Cortex of kidney (tissue), 1 donor: ENCODE measurements at places on chromosomes 4 and X.

GRCh38 chr4:172830295-172830764 lies 338.3 kb upstream of the GALNT7 start:
- no peak for DNase-seq

DNA sequence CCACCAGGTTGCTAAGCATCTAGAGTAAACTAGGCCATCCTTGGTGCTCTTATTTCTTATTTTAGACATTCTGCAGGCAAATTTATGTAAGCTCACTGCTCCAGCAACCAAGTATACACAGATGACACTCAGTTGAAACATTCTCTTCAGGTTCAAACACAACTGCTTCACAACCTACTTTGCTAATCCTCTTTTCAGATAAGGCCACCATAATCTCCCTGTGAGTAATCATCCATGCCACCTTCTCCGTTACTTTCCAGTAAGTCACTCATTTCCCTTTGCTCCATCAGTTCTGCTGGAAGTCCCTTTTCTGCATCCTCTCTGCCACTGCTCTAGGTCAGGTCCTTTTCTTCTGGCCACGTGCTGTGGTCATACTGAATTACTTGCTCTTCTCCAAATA lies 120.2 kb upstream of the WDFY3 start:
- no peak for DNase-seq

DNA sequence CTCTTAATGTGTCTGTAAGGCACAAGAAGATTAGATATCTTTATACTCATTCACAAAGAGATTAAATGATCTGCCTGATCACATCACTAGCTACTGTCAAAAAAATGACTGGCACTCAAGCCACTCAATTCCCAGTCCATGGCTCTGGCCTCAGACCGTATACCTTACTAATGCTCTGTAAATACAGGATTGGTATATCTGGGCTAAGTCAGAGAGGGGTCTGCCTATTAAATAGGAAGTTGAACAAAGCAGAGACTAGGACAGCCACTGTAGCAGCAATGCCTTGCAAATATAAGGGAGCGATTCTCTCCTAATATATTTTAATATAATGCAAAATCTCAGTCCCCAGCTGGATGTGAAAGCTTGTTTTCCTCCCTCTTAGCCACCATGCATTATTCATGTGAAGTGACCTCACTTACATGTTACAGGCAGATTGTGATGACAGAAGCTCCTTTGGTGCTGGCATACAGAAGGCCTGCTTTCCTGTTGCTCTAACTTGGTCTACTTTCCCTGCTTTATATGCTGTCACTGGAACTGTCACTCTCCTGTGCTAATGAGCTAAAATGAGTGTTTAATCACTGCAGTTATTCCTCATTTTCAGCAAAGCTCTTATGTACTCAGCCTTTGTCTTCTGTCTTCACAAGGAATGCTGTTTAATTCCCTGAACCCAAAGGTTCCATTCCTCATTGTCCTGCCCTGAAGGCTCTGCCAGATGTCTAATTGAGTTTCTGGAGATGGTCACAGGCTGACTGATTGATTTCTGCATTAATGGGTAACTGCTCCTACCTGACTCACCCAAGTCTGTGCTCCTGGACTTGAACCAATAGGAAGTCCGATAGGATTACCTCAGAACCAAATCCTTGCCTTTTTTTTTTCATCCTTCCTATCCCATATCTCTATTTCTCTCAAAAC lies 578.2 kb downstream of the KLHL13 start:
- no peak for DNase-seq

DNA sequence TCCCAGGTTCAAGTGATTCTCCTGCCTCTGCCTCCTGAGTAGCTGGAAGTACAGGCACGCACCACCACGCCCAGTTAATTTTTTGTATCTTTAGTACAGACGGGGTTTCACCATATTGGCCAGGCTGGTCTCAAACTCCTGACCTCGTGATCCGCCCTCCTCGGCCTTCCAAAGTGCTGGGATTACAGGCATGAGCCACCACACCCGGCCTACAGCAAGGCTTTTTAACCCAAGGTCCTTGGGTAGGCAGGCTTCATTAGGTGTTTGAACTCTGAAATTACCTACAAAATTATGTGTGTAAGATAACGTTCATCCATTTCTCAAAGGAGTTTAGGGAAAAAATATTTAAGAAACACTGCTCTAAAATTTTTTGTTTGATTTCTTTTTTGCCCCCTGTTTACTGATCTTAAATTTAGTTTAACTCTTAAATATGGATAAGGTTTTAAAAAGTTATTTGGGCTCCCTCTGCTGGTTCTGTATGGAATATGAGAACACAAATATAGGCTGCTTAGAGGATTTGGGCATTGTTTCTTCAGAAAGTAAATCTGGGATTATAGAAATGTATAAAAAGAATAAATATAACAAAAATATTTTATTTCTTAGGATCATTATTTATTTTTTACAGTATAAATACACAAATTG lies 92.8 kb downstream of the CBR4 start:
- DNase-seq: no peak

DNA sequence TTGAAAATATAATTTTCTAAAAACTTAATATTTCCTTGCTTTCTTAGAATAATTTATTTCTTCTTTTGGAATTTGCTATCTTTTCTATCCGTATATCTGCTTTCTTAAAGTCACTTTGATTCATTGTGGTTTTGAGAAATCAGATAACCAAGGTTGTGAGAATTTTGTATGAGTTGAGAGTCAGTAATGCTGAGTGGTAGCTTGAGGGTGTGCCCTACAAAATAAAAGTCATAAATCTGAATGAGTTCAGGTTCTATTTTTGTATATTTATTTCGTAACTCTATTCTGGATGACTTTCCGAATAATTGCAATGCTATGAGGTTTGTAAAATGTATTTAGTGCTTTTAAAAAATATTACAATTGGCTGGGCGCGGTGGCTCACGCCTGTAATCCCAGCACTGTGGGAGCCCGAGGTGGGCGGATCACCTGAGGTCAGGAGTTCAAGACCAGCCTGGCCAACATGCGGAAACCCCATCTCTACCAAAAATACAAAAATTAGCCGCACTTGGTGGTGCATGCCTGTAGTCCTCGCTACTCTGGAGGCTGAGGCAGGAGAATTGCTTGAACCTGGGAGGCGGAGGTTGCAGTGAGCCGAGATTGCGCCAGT lies 8.9 kb downstream of the COPS4 start:
- DNase-seq: no peak

GRCh38 chr4:147453561-147454141 lies 27.2 kb upstream of the EDNRA start:
- no peak for DNase-seq

DNA sequence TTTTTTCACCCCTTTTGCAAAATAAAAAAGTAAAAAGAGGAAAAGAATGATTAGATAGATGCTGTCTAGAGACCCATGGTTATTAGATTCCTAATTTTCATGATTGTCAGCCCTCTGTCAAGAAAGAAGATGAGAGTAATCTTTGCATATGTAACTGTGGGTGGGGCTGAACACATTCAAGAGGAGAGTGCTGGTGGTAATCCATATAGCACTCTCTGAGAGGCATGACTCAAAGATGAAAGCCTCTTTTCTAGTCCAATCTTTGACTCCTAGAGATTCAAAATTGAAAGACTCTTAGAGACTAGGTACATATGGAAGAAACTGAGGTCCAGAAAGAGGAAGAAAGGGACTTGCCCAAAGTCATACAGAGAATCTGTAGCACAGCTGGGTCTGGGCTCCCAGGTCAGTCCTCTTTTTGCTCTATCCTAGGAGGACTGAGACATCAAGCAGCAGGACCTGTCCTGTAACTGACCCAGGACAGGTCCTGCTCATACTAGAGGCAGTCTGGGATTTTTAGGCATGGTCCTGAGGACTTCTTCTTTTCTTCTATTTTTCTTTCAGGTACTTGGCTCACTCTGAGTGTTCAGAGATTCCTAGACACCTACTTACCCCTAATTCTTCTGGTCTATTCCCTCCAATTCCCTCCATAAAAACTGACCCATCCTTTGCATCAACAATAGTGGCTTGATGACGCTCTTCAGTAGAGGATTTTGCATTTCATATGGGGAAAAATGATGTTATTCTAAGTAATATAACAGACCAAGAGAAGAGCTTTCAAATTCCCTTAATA lies 23.8 kb downstream of the VSIG4 start:
- no peak for DNase-seq

DNA sequence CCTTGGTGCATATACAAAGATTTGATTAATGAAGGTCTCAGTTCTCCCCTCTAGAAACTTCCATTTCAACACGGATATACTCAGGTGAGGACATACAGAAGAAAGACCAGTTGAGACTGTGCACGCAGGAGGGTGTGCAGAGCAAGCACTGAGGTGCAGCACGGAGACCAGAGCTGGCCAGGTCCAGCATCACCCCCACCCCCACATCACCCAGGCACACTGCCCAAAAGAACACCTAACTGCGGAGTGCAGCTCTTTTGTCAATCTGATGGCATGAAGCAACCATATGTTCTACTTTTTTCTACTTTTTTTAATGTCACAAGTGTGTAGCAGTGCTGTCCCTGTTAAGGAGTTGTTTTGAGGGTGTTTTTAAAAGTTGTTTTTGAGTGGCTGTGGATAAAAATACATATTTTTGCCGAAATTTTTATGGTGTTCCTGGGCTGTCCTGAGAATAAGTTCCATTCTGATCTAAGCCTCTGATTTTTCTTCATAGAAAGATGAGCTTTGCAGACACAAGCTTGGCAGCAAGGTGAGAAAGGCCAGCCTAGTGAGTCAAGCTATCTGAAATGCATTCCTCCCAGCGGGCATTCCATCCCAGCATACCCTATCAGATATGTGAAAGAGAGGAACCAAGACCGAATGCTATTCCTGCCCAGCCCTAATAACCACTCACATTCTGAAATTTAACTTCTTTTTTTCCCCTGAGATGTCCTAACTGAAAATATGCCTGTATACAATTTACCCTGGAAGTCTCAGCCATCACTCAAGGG lies 173.7 kb downstream of the PTTG2 start:
- no peak for DNase-seq

DNA sequence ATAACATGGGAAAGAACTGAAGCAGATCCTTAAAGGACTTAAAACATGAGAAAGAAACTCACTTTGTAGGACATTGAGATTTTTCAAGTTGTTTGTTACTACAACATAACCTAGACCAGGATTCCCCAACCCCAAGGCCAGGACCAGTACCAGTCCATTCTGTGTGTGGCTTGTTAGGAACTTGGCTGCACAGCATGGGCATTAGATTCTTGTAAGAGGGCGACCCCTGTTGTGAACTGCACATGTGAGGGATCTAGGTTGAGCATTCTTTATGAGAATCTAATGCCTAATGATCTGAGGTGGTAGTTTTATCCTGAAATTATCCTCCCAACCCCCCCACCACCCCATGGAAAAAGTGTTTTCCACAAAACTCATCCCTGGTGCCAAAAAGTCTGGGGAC lies 566.1 kb downstream of the KCTD8 start:
- no peak for DNase-seq

DNA sequence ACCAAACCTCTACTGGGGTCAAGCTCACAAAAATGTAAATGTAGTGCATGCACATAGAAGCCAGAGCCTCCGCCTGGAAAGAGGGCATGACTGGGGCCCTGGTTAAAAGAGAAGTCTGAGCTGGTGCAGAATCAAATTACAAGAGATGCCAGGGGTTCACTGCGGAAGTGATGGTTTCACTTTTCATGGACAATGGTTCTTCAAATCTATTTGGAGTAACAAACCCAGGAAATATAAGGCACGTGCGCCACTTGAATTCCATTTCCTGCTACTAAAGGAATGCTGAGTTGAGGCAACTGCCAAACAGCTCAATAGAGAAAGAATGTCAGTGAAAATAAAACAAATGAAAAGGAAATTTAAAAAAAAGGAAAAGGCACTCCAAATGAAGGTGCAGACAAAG lies 79.8 kb downstream of the FUNDC1 start:
- DNase-seq: no peak

GRCh38 chr4:7151668-7152227 lies 40.6 kb upstream of the SORCS2 start:
- DNase-seq: no peak

GRCh38 chr4:42672359-42673081 lies 15.6 kb upstream of the ATP8A1 start:
- DNase-seq: no peak

DNA sequence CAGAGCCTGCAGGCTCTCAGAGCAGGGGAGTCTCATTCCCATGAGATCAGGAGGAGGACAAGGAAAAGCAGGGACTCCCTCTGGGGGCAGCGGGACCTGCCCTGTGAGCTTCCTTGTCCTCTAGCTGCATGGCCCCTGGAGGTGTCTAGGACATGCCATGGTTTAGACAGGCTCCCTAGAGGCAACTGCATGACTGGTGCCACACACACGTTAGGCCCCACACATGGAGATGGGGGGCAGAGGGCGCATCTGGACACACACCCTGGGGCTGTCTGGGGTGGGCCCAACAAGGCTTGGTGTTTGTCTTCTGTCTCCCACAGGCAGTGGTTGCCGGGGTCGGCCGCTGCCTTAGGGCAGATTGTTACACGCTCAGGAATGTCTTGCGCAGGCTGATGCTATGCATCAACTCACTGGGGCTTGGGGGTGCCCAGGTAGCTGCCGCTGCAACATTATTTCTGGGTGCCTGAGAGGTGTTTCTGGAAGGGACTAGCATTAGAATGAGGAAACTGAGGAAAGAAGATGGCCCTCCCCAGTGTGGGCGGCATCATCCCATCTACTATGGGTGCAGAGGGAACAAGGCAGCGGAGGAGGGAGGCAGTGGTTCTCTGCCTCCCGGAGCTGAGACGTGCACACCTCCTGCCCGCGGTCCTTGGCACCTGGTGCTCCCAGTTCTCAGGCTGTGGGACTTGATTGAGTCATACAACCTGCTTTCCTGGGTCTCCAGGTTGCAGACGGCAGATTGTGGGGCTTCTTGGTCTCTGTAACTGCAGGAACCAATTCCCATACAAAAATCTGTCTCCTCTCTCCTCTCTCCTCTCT lies 32.1 kb upstream of the GPR78 start:
- no peak for DNase-seq

DNA sequence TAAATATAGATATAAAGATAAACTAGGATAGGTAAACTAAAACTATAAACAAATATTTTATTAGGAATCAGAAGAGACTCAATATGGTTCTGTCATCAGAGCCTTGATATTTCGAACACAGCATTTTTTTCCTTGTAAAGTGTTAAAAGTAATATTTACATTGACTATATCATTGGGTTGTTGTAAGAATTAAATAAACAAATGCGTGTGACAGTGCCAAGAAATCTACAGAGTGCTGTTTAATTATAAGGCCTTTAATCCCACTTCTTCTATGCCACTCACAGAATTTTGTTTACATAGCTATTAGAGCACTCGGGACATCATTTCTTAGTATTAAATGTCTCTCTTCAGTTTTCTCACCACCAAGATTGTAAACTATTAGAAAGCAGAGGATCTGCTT lies 807.4 kb downstream of the FSTL5 start:
- no peak for DNase-seq

DNA sequence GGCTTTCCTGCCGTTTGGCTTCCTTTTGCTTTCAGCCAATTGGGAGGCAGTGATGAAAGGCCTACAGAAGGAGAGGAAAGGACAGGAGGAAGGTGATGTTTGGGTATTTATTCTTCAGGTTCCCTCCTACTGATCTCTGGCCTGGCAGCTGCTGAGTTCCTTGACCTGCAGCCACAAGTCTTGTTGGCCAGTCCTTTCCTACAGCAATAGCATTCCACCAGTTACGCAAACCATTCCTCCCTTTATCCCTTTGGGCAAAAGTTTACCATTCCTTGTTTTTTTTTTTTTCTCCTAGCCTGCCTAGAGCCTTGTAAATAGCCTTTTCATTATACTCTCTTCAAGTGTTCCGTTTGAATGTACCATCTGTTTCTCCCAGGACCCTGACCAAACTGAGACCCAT lies 198.1 kb upstream of the FTHL17 start:
- no peak for DNase-seq
